Stimulated activated CD4-positive, alpha-beta T cell treated with anti-CD3 and anti-CD28 coated beads, Interleukin-15, amount 100 ng/mL, for 1 hour (primary cell): ENCODE measurements at places on chromosomes 3 and 15.
A peak's percentile ranks its signal among the peaks of the same experiment; 100 is the strongest.

GRCh38 chr3:129624347-129625071 lies 18.0 kb upstream of the PLXND1 start:
- no peak for DNase-seq

DNA sequence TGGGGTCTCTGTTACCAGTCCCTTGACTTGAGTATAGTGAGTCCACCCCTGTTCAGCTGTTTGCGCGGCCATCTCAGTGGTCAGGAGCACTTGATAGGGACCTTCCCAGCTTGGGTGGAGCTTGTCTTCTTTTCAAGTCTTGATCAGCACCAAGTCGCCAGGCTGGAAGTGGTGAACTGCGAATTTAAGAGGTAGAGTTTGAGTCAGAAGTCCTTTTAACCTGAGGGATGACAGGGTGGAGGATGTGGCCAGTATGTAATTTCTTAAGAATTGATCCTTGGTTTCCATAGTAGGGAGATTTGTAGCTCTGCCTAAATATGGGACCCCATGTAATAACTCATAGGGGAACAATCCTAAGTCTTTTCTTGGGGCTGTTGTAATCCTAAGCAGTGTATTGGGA lies 86.3 kb upstream of the XCR1 start:
- DNase-seq = no peak

GRCh38 chr3:14803981-14804834 lies 14.6 kb upstream of the FGD5 start:
- no peak for DNase-seq

GRCh38 chr15:62121273-62122015 lies 43.6 kb downstream of the C2CD4B start:
- no peak for DNase-seq

DNA sequence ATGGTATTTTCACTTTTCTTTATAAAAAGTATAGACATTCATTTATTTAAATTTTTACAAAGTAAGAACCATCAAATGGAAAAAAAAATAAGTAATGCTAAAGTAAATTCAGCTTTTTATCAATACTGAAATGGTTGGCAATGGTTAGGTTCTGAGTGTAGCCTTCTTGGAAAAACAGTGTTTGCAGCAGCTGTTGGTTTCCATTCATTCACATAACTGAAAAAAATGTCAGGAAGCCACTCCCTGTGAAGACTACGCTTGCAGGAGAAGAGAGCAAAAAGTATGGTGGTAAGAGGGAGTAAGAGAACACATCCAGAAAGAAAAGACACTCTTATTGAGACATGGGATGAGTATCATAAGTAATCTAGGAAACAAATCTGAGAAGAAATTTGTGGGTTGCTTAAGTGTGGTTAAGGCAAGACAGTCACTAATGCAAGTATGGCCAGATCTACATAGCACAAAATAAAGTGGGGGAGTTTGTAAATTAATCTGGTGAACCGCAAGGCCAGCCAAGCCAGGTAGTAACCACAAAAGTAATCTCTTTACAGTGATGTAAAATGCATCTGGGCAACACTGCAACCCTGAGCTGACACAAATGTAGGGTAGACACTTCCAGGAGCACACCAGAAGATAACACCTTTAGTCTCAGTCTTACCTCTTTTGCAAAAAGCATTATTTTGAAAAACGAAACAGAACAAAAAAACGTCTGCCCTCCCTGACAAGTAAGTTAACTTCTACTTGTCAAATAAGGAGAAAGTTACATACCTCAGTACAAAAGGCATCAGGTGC lies 133.7 kb downstream of the IGSF11 start:
- no peak for DNase-seq

GRCh38 chr3:64422192-64422591 lies 196.9 kb upstream of the PRICKLE2 start:
- DNase-seq = no peak

DNA sequence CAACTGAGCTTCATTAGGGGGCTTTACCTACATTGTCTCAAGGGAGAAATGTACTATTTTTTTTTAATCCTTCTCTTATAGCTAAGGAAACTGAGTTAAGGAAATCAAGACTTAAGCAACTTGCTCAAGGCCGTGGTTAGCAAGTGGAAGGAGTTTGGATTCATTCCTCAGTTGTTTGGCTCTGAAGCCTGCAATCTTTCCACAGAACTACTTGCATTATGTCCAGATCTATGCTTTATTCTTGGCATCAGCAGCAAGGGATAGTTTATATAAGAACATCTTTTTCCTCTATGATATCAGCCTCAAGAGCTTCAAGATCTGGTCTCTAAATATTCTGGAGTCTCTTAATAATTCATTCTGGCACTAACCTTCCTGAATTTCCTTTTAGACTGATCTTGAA lies 182.4 kb downstream of the SV2B start:
- no peak for DNase-seq

- DNase-seq = no peak
These were observed 38.6 kb upstream of the DGKG start for GRCh38 chr3:186400662-186401061.

GRCh38 chr3:4492208-4493013 lies 737 bp upstream of the ITPR1 start:
- peak; percentile 11 for DNase-seq

DNA sequence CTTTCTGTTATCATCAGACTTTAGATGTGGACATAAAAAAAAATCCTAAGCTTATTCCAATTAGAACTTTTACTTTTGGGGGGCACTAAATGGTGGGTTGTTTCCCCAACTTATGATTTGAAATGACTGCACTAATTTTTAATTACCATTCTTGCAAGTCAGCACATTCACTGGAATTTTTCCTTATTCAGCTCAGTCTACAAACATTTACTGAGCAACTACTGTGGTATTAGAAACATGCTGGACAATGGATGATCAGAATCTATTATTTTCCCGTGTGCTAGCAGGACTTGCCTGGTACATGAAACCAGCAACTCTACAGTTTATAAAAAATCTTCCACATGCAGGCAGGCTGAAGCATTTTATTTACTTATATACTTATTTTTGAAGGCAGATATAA lies 273.6 kb downstream of the FOXP1 start:
- DNase-seq = no peak

DNA sequence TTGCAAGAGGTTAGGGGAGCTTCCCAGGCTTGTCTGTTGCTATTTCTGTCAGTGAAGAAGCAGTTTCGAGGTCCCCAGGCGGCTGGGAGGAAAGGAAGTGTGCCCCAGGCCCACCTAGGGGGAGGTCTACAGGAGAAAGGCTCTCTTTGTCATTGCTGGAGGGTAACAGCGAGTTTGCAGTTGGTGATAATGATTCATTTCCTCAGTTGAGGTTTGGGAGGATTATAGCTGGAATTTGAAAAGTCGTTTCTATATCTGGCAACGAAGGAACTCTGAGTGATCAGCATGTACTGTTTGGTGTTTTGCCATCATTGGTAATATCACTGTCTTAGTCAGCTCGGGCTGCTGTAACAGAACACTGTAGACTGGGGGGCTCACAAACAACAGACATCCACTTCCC lies 65.5 kb upstream of the UBE3A start:
- DNase-seq = no peak
